Hepatocyte (in vitro differentiated cells): ENCODE measurements at places on chromosomes 5 and 9.
A peak's percentile ranks its signal among the peaks of the same experiment; 100 is the strongest.

DNA sequence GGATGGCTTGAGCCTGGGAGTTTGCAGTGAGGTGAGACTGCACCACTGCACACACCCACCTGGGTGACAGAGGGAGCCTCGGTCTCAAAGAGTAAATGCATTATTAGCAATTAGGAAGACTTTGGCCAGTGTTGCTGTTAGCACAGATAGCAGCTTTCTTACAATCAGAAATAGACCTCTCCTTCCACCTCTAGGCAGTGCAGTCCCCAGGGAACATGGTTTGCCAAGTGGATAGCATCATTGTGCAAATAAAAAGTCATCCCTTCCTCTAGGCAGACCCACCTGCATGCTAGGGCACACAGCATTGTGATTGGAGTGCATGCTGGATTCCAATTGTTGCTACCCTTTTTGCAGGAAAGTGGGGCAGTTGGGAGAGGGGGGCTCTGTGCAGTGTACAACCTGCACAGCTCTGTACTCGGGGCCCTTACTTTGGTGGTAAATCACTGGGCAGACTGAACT, 77.9 kb upstream of the KLF9 start:
- no peak for DNase-seq

GRCh38 chr5:14441641-14442040, 140.0 kb upstream of the OTULINL start:
- DNase-seq = no peak

DNA sequence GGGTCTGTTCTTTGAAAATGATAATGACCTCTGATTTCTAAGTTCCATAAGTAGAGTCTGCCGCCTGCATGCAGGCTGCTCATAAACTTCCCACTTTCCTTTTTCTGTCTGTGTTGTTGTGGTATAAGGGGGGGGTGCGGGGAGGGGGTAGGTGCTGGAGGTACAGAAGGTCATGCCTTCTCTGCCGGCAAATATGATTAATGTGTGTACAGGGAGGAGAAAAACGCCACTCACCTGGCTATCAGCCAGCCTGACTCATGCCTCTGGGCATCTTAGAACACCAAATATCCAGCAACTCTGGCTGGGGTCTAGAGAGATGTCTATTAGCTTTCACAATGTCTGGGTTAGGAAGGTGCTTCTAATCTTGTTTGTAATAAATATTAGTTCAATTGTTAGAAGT, 128.3 kb downstream of the EFNA5 start:
- peak; percentile 87 for DNase-seq

DNA sequence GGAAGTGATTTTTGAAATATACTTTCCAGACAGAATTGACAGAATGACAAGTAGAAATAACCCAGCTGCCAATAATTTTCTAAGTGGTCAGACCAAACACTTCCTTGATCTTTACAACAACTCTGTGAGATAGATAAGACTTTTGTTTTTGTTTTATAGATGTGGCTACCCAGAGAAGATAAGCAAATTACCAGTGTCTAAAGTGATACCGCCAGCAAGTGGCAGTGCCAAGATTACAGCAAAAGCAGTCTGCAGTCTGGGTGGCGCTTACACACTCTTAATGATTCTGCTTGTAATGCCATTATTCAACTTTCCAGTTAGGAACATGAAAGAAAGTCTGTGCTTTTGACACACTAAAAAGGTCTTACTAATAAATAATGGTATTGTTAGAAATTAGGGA, 92.1 kb downstream of the HCN1 start:
- no peak for DNase-seq

DNA sequence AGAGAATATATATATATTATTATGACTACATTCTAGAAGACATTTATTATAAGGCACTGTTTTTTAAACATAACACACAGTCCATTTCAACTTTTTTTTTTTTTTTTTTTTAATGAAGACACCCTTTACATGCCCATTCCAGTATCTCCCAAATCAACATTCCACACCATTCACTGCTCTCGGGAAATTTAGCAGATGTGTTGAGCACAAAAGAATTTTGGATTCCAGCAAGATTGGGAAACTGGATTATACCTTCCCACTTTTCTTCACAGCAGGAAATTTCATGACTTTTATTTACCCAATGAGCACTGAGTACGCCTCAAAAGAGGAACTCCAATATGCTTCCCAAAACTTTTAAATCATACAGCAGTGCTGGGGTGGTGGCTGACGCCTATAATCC, 333.6 kb upstream of the DAB2 start:
- DNase-seq = no peak

DNA sequence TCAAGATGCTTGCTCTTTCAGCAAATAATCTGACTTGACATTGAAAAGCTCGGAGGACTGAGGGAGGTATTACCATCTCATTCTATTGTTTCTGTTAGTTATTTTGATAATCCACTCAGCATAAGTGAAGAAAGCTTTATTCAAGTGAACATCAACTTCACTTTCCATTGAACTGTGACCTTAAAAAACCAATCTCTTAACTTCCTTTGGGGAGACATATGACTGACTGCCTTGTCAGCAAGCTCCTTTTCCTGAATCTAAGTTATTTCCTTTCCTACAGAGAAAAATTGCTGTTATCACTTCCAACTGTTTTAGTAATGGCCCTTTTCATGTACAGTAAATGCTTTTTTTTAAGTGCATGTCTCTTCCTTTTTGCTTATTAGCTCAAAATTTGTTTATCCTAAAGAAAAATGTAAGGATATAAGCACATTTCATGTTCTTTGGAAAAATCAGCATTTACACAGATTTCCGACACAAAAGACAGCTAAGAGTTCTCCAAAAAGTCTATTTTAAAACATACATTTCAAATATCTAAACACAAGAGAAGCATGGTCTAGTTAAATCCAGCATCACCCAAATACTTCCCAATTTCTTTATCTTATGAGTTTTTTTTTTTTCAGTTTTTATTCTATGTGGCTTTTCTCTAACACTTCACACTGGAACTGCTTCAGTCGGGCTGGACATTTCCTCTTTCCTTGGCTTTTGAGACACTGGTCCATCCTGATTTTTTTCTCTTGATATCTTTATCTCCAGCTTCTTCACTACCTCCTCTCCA, 117.9 kb upstream of the DAB2 start:
- DNase-seq = no peak

GRCh38 chr5:66931651-66932050, 264.9 kb downstream of the CD180 start:
- DNase-seq = no peak

GRCh38 chr9:16150938-16151650, 598.3 kb downstream of the CCDC171 start:
- no peak for DNase-seq

- peak; percentile 63 for DNase-seq
Measured at GRCh38 chr9:35481347-35481975, 8.4 kb upstream of the RUSC2 start.
